ENCODE measurements at places on chromosomes 12 and 14.

DNA sequence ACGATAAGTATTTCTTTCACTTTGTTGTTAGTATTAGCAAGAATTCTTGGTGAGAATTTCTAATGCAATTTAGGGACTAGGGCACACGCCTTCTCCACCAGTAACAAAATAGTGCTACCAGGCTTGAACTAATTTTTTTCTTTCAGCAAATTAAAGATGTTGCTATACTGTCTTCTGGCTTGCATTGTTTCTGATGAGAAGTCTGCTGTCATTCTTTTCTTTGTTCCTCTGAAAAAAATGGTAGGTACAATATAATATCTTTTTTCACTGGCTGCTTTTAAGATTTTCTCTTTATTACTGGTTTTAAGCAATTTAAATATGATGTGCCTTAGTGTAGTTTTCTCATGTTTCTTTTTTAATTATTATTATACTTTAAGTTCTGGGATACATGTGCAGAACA is 171.2 kb downstream of the PCNX1 start:
- DNase-seq: no peak

GRCh38 chr14:105153331-105153731 is 15.2 kb downstream of the JAG2 start:
- DNase-seq: no peak

DNA sequence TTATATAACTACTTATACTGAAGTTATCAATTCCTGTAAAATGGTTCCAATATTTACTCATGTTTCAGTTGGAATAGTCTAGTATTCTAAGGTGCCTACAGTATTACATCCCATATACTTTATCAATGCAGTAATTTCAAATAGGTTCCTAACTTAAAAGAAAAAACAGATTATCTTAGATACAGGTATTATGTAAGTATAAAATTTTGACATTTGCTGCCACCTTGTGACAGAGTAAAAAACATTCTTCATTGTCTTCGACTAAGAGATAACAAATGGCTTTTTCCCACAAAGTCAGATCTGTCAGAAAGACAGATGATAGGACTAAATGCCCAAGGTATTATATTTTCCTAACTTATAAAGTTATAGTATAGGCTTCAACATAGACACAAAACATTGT is 78.7 kb downstream of the TXNDC16 start:
- peak; percentile 54 for DNase-seq

DNA sequence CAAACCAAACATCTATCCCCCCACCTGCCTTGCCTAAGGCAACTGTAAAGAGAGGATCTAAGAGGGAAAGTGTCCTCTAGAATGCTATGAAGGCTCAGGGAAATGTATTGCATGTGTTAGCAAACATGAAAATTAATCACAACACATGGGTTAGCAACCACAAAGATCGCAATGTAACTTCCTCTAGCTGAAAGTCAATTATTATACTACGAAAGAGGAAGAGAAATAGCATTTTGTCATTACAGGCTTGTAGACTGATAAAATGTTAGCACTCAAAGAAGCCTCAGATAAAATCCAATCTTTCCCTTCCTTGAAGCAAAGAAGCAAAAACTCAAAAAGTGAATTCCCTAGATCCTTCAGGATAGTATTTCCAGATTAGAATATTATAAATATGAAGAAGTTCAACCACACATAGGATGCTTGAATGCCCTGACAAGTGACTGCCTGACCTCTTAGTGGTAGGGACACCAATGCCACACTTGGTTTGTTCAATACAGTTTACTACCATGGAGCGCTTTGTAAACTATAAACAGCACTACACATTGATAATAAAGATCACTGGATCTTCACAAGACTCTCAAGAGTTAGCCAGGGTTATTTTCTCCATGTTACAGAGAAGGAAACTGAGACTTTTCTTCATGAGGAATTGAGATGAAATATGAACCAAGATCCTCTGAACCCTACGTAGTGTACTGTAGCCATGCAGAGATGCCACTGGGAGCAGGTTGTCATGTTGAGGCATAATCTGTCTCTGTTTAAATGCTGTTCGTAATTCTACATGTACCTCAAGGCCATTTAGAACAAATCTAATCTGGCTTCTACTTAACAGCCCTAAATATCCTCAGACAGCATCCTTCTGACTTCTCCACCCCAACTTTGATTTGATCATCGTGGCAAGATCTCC is 100.7 kb downstream of the ITPR2 start:
- DNase-seq: no peak

DNA sequence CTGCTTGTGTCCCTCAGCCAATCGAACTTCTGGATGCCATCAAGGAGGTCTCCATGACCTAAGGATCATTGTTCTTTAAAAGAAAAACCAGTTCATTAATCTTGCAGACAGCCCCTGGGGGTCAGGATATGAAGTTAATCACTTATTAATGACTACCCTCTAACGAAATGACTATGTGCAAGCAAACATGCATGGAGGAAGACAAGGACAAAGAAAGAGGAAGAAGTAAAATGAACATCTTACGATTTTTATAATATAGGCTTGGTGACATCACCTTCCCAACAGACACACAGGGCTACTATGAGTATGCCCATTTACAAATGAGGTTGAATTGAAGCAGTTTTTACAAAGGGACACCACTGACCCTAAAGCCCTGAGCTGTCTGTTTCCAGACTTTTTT is 111.1 kb upstream of the AMIGO2 start:
- DNase-seq: no peak

- DNase-seq: no peak
These were observed 951.4 kb downstream of the VRK1 start for GRCh38 chr14:97748616-97749015.

Data from fibroblast of skin of back (primary cell).